Mesenteric fat pad (tissue), 1 donor: ENCODE measurements at places on chromosomes 4 and X. TPM values are rescaled to one million over a fixed set of nuclear protein-coding genes. Genes with fewer than 3 reads are reported as not detected.

GRCh38 chr4:155974476-155974749 lies 20.7 kb upstream of the CTSO start:
- no peak for DNase-seq

- DNase-seq, result no peak
Measured at GRCh38 chr4:118005883-118006282, 28.4 kb upstream of the NDST3 start.

DNA sequence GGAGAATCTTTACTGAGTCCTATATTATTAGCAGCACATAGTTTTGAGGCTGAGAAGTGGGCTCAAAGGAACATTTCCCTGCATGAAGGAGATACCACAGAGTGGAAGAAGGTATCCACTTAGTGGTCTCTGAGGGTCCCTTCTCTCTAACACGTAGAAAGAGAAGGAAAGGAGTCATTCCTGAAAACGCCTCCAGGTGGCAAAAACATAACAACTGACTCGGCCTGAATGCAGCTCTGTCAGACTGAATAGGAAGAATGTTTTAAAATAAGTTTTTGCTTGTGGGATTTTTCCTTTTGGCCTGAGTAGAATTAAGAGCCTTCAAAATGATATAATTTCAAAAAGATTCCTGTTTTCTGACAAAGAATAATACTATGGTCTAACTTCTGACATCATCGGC lies 23.3 kb downstream of the RPGR start:
- no peak for DNase-seq

GRCh38 chrX:103811858-103812257 lies 20.2 kb downstream of the RAB9B start:
- DNase-seq, result no peak

GRCh38 chr4:93897559-93897958 lies 69.0 kb downstream of the ATOH1 start:
- DNase-seq, result no peak

GRCh38 chr4:180059216-180059881 lies 2183.9 kb upstream of the TENM3 start:
- peak; percentile 88 for DNase-seq

GRCh38 chr4:29966386-29966785 lies 753.8 kb upstream of the PCDH7 start:
- no peak for DNase-seq

DNA sequence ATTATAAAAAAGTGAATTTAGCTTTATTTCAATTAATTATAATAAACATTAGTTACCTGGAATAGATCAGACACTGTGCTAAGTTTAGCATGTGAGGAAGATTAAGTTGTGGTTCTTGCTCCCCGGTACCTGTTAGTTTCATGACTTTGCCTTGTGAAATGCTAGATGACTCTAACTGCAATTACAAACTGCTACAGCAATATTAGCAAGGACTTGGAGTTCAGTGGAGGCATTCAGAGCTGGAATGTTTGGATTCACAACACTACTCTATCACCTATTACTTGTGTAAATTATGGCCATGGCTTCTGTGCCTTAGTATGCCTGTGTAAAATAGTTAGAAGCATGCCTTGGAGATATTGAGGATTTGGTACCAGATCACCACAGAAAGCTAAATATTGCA lies 21.4 kb upstream of the ANXA10 start:
- DNase-seq, result no peak

- DNase-seq, result no peak
Measured at GRCh38 chr4:68132342-68132741, 2.7 kb upstream of the TMPRSS11F start.

The KLB gene
- total RNA-seq, result 7.4 TPM

- no peak for DNase-seq
Measured at GRCh38 chrX:24842486-24842885, 148.8 kb downstream of the POLA1 start.

DNA sequence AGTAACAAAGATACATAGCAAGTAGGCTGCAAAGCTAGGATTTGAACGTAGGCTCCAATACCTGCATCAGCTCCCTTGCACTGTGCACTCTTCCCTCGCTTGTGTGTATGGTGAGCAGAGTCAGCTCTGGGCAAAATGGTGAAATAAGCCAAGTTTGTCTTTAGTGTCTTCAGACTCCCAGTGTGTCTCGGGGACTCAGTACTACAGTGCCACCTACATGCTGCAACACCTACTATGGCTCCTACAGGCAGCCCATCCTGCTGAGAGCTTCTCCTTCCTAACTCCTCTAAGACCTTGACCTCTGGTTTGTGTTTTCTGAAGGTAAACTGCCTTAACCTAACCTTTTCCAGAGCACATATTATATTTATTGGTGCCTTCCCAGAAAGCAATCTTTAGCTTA lies 42.5 kb downstream of the RTL9 start:
- no peak for DNase-seq

- DNase-seq, result no peak
Measured at GRCh38 chr4:112377171-112377570, 80.0 kb downstream of the ALPK1 start.

The FGFR3 gene
- total RNA-seq, result 0.90 TPM

- DNase-seq, result no peak
Measured at GRCh38 chrX:31367816-31368215, 296.0 kb upstream of the FTHL17 start.

DNA sequence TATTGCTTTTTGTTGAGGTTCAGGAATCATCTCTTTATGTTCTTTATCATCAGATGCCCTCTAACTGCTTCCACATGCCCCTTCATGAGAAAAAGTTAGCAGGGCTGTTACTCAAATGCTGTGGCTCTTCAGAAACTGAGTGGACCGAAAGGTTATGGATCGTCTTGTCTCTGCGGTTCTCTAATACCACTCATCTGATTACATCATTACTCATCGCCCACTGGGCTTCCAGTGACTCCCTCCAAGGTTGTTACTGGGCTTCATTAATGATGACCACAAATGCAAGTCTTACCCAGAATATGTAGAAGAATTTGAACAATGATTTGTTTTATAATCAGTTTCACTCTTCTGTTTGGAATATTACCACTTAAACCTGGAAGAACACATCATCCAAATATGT lies 67.7 kb downstream of the RWDD4 start:
- no peak for DNase-seq

- no peak for DNase-seq
Measured at GRCh38 chr4:166078383-166078782, 205.3 kb downstream of the TLL1 start.

- DNase-seq, result no peak
Measured at GRCh38 chrX:86021652-86022289, 25.6 kb downstream of the CHM start.

DNA sequence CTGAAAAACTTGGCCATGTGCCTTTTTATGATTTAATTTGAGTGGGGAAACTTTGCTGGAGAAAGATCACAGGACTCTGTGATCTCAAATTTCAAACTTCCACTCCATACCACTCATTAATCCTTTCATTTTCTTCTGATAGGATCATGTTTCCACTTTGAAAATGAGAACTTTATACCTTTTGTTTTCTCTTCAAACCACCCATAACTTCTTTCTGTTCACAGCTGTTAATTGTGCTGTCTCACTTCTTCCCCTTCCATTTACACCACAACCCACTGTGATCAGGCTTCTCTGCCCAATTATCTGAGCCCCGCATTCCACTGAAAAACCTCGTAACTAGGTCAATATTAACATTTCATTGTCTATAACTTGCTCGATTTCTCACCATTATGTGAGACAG lies 47.0 kb upstream of the ARSJ start:
- DNase-seq, result no peak

DNA sequence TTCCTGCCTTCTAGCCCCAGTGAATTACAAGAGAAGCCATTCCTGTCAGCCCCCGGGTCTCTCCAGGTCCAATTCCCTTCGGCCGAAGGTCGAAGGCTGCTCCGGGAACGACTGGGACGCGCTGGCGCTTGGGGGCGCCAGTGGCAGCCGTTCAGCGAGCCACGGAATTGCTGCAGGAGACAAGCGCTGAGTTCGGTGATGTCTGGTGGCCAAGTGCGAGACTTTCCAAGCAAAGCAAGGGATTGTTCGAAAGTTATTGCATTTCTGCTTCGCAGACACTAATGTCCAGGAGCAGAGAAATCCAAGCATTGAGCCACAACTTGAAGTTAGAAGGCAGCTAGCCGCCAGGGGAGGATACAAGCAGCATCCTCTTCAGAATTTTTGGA lies 1.1 kb upstream of the DKK2 start:
- DNase-seq, result no peak

DNA sequence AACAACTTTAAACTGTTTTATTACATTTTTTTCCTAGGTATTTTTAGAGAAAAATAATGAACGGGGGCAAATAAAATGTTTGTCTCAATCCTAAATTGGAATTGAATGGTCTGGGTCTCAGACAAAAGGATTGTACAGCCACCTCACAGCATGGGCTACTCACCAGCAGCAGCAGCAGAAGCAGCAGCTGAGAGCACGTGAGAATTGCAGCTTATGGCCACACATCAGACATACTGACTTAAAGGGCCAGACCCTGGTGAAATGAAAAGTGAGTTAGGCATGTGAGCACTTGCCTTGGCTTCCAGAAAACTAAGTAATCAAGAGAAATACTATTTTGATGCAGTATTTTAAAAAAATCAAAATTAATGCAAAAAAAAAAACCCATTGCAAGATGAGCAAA lies 56.6 kb downstream of the AASDH start:
- DNase-seq, result no peak

DNA sequence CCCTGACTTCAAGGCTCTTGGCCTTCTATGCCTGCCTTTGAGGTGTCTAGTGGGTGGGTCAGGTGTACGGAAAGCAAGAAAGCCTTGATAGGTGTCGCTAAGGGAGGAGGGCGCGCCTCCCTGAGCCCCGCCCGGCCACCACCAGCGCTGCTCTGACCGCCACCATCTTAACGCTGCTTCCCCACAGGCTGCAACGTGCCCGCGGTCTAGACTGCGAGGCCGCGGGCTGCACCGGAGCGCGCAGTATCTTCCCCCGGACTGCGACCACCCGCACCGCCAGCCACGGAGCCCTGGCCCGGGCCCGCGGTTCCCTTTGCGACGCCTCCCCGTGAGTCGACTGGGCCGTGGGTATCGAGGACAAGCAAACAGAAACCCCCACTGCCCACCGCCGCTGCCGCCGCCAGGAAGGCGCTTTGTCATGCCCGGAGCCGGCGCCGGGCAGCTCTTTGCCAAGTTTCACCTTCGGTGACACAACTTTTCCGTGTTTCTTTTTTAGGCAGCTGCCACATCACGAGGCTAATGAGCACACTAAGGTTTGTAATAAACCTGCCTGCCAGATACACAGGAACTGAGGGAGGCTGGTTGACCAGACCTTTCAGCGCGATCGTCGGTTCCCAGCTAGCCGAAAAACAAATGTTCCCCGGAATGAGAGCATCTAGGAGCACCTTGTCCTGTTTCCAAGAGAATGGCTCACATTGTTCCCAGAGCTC lies 335.8 kb upstream of the F9 start:
- no peak for DNase-seq

DNA sequence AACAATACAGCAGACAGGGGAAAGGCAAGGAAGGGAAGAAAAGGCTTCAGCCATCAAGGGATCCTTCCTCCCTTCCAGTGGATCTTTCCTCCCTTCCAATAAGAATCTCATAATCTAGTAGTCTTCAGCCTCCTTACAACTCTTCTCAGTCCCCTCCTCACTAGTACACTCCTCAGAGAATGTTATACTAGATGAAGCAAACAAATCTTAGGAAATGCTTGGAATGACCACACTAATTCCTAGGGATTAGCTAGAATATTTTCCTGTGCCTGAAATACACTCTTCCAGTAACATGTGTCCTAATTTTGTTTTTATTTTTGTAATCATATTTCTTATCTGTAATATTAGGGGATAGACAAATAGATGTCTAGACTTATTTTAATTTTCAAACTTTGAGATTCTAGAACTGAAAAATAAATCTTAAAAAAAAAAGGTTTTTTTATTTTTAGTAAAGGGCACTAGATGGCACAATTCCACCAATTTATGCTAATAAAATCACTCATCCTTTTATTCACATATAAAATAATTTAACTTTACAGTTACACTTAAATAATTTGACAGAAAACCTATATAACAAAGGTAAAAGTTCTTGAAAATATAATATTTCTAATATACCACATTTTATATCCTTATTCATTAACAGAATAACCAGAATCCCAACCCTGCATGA lies 7.0 kb upstream of the STPG2 start:
- DNase-seq, result no peak

The DLG3 gene
- total RNA-seq, result 4.6 TPM

GRCh38 chr4:118367361-118367760 lies 14.6 kb upstream of the PRSS12 start:
- DNase-seq, result no peak

- no peak for DNase-seq
Measured at GRCh38 chr4:149896432-149896831, 80.8 kb upstream of the IQCM start.

GRCh38 chrX:120794525-120794975 lies 81.1 kb downstream of the CT47B1 start:
- no peak for DNase-seq
